Activated CD4-positive, alpha-beta memory T cell treated with anti-CD3 and anti-CD28 coated beads, Interleukin-2, amount 10 ng/mL, durations not matched to agents 7 days and 5 days (primary cell): ENCODE measurements at places on chromosomes 1 and 21. TPM values are rescaled to one million over a fixed set of nuclear protein-coding genes. Genes with fewer than 3 reads are reported as not detected.
A peak's percentile ranks its signal among the peaks of the same experiment; 100 is the strongest.

DNA sequence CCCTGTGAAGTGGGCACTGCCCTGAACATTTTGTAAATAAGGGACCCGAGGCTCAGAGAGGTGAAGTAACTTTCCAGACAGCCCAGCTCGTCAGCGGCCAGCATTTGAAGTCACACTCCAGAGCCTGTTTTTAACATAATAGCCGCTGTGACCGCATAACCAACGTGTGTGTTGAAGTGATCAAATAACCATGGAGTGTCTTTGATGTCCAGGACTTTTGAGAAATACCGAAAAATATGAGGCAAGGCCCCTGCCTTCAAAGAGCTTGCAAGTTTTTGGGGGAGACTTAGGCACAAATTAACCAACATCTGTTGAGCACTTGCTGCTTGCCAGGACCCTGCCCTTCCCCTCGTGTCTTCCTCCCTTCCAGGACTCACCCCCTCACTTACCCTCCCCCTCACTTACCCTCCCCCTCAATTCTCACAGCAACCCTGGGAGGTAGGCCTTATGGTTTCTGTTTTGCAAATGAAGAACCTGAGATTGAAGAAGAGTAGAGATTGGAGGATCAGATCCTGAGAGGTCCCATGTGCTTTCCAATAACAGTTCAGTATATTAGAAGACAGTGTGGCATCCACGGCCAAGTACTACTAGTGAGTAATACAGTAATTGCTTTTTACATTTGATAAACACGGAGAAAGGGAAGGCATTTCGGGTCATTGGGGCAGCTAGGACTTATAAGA, 1.3 kb upstream of the SLC16A1 start:
- peak; percentile 66 for DNase-seq
- H3K36me3 ChIP-seq: peaks cover 43% of the 10 kb centered on the region
- no peaks in the 10 kb centered on the region for H3K27me3 ChIP-seq
- H3K4me1 ChIP-seq: peaks cover 59% of the 10 kb centered on the region

BCL2L15 gene
- total RNA-seq: 1.6 TPM

GRCh38 chr1:45787905-45788304, 15.5 kb upstream of the MAST2 start:
- no peak overlapping the region for H3K4me3 ChIP-seq
- H3K36me3 ChIP-seq: no peaks in the 10 kb centered on the region
- no peak overlapping the region for H3K27ac ChIP-seq
- H3K27me3 ChIP-seq: peaks cover 24% of the 10 kb centered on the region

GRCh38 chr1:80540149-80540548, 1260.6 kb upstream of the ADGRL2 start:
- H3K4me3 ChIP-seq: no peak overlapping the region
- no peak for DNase-seq
- H3K4me1 ChIP-seq: no peaks in the 10 kb centered on the region
- no peaks in the 10 kb centered on the region for H3K27me3 ChIP-seq
- H3K27ac ChIP-seq: no peak overlapping the region
- H3K36me3 ChIP-seq: no peaks in the 10 kb centered on the region

DNA sequence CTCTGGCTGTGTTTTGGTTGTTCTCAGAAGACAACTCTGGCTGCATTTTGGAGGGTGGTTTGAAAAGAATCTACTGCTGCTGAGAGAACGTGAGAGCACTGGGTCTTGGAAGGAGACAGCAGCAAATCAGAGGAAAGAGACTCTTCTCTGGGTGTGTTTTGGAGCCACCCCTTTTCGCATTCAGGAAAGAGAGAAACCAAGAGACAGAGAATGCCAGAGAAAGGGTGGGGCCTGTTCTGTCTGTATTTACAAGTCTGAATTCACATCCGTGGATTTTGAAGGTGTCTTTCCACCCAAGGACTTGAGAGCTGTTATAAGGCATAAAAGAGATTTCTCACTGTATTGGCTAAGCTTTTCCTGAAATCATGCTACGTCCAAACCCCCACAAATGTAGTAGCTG, 187.2 kb downstream of the C1orf94 start:
- no peaks in the 10 kb centered on the region for H3K36me3 ChIP-seq
- H3K4me3 ChIP-seq: no peak overlapping the region
- no peaks in the 10 kb centered on the region for H3K27me3 ChIP-seq
- DNase-seq: no peak

DNA sequence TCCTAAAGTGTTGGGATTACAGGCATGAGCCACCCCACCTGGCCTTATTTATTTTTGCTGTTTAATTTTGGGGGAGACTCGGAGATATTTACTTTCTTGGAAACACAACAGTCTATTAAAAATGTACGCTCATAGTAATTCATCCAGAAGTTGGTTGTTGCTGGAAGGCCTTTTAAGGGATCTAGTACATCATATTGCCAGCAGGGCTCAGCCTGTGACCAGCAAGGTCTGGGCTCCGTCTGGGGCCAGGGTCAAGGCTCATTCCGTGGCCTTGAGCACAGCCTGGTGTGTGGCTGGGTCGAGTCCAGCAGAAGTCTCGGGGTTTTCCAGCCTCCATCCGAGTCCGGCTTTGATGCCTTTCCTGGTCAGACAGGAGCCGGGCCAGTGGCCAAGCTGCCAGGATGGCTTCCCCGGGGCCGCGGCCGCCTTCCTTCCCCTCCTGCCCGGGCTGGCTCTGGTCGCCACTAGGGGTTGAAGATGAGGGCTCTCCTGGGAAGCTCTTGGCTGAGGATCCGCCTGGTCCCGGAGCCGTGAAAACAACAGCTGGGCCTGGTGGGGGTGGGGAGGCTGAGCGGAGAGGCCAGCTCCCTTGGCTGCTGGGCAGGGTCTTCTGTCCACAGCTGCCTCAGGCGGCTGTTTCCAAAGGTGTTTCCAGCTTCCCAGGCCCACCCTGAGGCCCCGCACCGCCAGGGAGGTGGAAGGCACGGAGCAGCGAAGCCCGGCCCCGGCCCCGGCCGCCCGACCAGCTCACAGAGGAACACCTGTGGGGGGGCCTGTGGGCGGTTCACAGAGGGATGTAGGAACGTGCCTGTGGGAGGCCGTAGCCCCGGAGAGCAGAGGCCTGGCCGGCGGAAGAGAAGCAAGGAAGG, 5.1 kb upstream of the VWA1 start:
- H3K27me3 ChIP-seq: peaks cover 23% of the 10 kb centered on the region
- DNase-seq: no peak
- no peak overlapping the region for H3K27ac ChIP-seq

BCAR3 gene
- total RNA-seq: 3.9 TPM

GRCh38 chr1:186754542-186755145, 74.1 kb upstream of the PLA2G4A start:
- DNase-seq: no peak
- H3K27ac ChIP-seq: no peak overlapping the region
- no peaks in the 10 kb centered on the region for H3K4me1 ChIP-seq
- H3K36me3 ChIP-seq: no peaks in the 10 kb centered on the region

CLDN14 gene
- total RNA-seq: not detected

DNA sequence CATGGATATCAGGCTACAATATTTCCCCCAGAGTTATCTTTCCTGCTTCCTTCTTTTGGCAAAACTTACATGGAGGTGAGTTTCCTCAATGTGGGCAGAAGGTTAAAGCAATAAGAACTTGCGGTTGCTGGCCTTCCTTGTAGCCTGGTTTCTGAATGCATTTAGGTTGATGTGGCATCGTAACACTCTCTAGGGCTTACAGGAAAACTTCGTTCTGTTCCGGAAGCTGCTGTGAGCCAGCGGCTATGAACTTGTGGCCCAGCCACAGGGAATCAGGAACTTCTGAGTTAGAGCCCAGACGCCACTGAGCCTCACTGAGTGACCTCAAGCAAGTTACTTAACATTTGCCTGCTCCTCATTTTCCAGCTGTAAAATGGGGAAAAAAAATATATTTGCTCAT, 623.4 kb upstream of the ADAMTS5 start:
- H3K27me3 ChIP-seq: no peaks in the 10 kb centered on the region
- no peaks in the 10 kb centered on the region for H3K36me3 ChIP-seq
- no peak overlapping the region for H3K4me3 ChIP-seq
- H3K27ac ChIP-seq: no peak overlapping the region
- no peaks in the 10 kb centered on the region for H3K4me1 ChIP-seq
- no peak for DNase-seq

KAZN gene
- 0.43 TPM for total RNA-seq

DNA sequence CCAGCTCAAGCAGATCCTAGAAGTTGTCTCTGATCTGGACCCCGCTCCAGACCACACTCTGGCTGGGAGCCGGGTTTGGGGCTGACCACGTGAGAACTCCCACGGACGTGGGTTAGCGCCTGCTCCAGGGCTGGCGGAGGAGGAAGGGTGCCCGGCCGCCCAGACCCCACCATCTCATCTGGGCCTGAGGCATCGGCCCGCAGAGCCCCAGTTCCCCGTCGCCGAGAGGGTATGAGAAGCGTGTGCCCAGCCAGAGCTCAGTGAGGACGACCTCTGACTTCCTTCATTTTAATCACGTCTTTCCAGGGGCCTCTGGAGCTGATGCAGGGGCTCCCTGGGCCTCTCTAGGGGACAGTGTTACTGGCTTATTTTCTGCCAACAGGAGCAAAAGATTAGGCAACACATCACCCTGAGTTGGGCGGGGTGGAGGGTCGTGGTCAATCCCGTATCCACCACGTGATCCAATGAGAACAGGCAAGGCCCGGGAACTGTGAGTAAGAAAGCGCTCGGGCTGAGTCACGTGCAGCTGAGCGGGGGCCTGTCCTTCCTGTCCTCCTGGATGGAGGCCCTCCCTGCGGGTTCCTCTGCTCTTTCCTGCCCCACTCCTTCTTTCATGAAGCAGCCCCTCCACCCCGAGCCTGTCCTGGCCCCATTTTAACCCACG, 81.1 kb downstream of the SIK1 start:
- no peaks in the 10 kb centered on the region for H3K36me3 ChIP-seq
- peaks cover 8% of the 10 kb centered on the region for H3K4me1 ChIP-seq
- peak overlapping the region; percentile 59 for H3K27ac ChIP-seq
- peak; percentile 61 for DNase-seq

GRCh38 chr1:148372731-148373130, 110.4 kb downstream of the PPIAL4G start:
- H3K27me3 ChIP-seq: no peaks in the 10 kb centered on the region
- H3K4me3 ChIP-seq: peak overlapping the region; percentile 45
- DNase-seq: peak; percentile 58
- no peaks in the 10 kb centered on the region for H3K36me3 ChIP-seq
- peak overlapping the region; percentile 95 for H3K27ac ChIP-seq

DNAH14 gene
- total RNA-seq: 0.28 TPM

DNA sequence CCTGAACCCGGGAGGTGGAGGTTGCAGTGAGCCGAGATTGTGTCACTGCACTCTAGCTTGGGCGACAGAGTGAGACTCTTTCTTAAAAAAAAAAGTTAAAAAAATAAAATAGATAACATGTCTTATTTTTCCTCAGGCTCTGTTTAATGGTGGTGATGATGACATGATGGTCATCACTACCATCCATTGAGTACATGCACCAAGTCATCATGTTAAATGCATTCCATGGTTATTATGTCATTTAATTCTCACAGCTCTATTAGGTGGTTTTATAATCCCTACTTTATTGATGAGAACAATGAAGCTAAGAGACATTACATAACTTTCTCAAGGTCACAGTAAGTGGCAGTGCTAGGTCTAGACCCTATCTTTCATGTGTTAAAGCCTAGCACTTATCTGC, 34.4 kb upstream of the MAB21L3 start:
- H3K36me3 ChIP-seq: no peaks in the 10 kb centered on the region
- H3K4me1 ChIP-seq: no peaks in the 10 kb centered on the region
- H3K4me3 ChIP-seq: no peak overlapping the region
- DNase-seq: no peak

GRCh38 chr21:21188513-21189195, 190.4 kb downstream of the NCAM2 start:
- H3K36me3 ChIP-seq: no peaks in the 10 kb centered on the region
- H3K27me3 ChIP-seq: no peaks in the 10 kb centered on the region
- no peak for DNase-seq
- H3K4me1 ChIP-seq: peaks cover 5% of the 10 kb centered on the region
- no peak overlapping the region for H3K4me3 ChIP-seq

DNA sequence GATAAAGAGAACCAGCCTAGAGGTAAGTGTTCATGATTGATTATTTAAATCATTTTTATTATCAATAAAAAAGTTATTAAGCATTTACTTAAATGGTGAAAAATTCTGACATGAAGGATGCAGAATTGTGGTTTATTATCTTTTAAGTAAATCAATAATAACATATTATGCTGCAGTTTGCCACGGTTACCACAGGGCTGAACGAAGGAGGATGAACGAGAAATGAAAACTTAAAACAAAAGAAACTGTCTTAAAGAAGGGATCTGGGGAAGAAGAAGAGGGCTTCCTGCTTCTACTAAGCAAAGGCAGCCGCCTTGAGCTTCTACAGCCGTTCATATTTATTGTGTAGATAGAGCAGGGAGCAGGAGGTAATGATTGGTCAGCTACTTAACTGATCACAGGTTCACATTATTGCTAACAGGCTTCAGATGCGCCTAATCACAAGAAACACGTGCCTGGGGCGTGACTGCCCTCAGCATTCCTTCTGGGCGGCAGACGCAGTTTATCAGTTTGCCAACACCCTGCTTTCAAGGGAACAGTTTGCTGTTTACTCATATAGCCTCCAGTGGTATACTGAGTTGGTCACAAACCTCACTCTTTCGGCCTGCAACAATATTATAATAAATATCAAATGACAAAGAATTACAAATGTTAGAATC, 5.8 kb upstream of the FNBP1L start:
- DNase-seq: no peak
- H3K27ac ChIP-seq: no peak overlapping the region
- H3K4me3 ChIP-seq: no peak overlapping the region
- no peaks in the 10 kb centered on the region for H3K36me3 ChIP-seq
- H3K4me1 ChIP-seq: peaks cover 5% of the 10 kb centered on the region
- H3K27me3 ChIP-seq: peaks cover 42% of the 10 kb centered on the region

GRCh38 chr1:15756143-15757015, 2.2 kb upstream of the FBLIM1 start:
- H3K36me3 ChIP-seq: no peaks in the 10 kb centered on the region
- no peak for DNase-seq
- peaks cover 11% of the 10 kb centered on the region for H3K4me1 ChIP-seq
- H3K27me3 ChIP-seq: peaks cover 47% of the 10 kb centered on the region
- H3K4me3 ChIP-seq: no peak overlapping the region
- no peak overlapping the region for H3K27ac ChIP-seq

- DNase-seq: peak; percentile 70
- peaks cover 9% of the 10 kb centered on the region for H3K4me1 ChIP-seq
Observed at GRCh38 chr1:228378090-228378872, 28.4 kb downstream of the TRIM11 start.

CBS gene
- 64.2 TPM for total RNA-seq

GRCh38 chr1:65059930-65060538, 88.0 kb upstream of the AK4 start:
- H3K27ac ChIP-seq: no peak overlapping the region
- peaks cover 16% of the 10 kb centered on the region for H3K4me1 ChIP-seq
- H3K4me3 ChIP-seq: no peak overlapping the region
- no peak for DNase-seq
- H3K27me3 ChIP-seq: no peaks in the 10 kb centered on the region

IGSF9 gene
- total RNA-seq: not detected

- no peaks in the 10 kb centered on the region for H3K36me3 ChIP-seq
- no peaks in the 10 kb centered on the region for H3K27me3 ChIP-seq
- DNase-seq: no peak
- no peak overlapping the region for H3K4me3 ChIP-seq
- H3K4me1 ChIP-seq: no peaks in the 10 kb centered on the region
Observed at GRCh38 chr1:106875622-106876021, 180.9 kb upstream of the PRMT6 start.

- H3K4me3 ChIP-seq: no peak overlapping the region
- DNase-seq: no peak
- H3K4me1 ChIP-seq: peaks cover 52% of the 10 kb centered on the region
- peaks cover 20% of the 10 kb centered on the region for H3K36me3 ChIP-seq
Observed at GRCh38 chr1:183912265-183912886, 107.5 kb downstream of the RGL1 start.

CREG1 gene
- total RNA-seq: 19.5 TPM

- no peak overlapping the region for H3K27ac ChIP-seq
- H3K27me3 ChIP-seq: no peaks in the 10 kb centered on the region
- H3K4me3 ChIP-seq: no peak overlapping the region
- H3K4me1 ChIP-seq: no peaks in the 10 kb centered on the region
- H3K36me3 ChIP-seq: no peaks in the 10 kb centered on the region
- no peak for DNase-seq
Observed at GRCh38 chr1:48735796-48736195, 40.9 kb downstream of the BEND5 start.
